ENCODE measurements at places on chromosomes 11 and 22.

DNA sequence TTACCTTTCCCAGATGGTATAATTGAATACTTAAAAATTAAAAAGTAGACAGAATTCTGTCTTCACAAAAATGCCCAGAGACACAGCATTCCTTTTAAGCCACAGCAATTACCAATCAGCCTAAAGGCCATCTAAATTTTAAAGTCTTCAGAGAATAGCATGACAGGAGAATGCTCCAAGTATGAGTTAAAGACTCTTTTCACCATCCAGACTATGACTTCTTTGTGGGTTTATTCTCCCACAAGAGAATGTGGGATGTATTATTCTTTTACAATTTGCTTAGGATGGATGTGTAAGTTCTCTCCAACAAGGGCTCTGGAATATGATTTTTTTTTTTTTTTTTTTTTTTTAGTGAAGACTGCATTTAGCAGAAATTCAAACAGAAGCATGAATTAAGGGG lies 249.9 kb downstream of the TTC28 start:
- DNase-seq: peak; percentile 14

DNA sequence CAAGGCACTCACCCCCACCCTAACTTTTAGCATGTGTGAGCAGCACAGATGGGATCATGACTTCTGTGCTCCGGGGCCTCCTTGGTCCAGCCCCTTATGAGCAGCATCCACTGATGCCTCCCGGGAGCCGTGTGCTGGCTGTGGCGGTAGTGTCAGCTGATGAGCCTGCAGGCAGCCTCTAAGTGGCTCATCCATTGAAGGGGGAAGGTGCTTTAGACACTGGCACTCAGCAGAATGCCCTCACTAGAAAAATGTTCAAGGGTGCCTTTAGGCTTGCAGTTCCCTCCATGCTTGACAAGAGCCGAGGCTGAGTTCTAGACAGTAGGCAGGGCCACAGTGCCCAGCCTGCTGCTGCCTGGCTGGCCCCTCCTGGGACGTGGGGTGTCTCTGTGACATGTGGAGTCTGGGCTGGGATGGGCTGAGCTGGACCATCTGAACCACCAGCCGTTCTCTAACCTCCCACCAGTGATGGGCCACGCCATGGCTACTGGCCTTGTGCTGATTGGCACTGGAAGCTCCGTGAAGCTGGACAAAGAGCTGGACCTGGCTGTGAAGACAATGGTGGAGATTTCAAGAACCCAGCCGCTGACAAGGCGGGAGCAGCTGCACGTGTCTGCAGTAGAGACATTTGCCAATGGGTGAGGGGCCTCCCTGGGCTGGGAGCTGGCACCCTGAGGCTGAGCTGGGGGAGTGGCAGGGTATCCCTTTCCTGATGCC lies 5.8 kb downstream of the TTC38 start:
- no peak for DNase-seq

GRCh38 chr22:17097701-17098100 lies 12.9 kb downstream of the IL17RA start:
- no peak for DNase-seq

DNA sequence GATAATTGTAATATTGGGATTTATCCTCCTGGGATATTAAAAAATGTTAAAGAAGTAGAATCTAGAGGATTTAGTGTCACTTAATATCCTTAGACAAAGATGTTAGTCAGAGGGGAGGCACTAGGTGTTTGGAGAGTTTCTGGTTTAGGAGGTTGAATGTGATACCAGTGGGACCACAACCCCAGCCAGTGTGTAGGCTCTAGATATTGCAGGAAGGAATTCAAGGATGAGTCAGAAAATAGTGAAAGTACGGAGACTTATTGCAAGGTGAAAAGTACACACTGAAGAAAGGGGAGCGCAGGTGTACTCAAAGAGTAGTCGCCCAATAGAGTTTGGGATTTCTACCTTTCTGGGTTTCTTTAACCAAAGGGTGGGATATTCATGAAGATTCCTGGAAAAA lies 5.7 kb upstream of the TMEM41B start:
- no peak for DNase-seq

GRCh38 chr22:26903030-26903856 lies 245.9 kb downstream of the MIAT start:
- DNase-seq: peak; percentile 39

GRCh38 chr22:29625090-29625825 lies 21.8 kb downstream of the NF2 start:
- DNase-seq: peak; percentile 90

- DNase-seq: no peak
These were observed 25.4 kb upstream of the GRIK4 start for GRCh38 chr11:120486138-120486537.

DNA sequence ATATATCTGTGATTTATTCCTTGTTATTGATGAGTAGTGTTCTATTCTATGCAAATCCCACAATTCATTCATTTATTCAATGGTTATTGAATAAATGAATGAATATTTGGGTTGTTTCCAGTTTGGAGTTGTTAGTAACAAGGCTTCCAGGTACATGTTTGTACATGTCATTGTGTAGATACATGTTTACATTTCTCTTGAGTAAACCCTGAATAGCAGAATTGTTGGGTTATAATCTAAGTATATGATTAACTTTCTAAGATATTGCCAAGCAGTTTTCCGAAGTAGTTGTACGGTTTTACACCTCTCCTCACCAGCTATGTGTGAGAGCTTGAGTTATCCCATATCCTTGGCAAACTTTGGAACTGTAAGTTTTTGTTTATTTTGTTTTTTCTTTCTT lies 18.5 kb upstream of the OR8G1 start:
- no peak for DNase-seq

GRCh38 chr22:26756675-26757293 lies 99.4 kb downstream of the MIAT start:
- DNase-seq: peak; percentile 85

DNA sequence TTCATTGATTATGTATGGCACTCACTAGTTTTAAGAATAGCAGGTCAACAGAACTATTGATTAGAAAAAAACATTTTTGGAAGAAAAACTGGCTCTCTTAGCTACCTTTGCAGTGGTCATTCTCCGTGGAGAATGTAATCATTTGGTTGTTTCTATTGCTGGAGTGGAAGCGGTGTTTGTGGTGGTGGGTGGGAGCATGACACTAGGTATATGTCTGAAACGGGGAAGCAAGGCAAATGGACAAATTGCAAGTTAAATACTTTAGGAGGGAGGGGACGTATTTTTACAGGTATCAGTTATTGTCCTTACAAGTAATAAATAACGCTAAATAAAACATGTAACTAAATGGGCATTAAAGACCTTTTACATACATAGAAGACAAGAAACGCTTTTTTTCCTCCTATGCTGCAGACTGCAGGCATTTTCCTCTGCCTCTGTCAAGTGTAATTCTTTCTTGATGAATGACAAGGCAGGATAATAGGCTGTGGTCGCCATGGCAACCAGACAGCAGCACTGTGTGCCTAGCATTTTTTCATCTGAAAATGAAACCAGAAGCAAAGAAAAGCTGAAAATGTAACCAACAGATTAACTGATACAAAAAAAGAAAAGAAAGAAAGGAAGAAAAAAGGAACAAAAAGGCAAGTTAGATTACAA lies 46.2 kb downstream of the BLID start:
- DNase-seq: peak; percentile 97

DNA sequence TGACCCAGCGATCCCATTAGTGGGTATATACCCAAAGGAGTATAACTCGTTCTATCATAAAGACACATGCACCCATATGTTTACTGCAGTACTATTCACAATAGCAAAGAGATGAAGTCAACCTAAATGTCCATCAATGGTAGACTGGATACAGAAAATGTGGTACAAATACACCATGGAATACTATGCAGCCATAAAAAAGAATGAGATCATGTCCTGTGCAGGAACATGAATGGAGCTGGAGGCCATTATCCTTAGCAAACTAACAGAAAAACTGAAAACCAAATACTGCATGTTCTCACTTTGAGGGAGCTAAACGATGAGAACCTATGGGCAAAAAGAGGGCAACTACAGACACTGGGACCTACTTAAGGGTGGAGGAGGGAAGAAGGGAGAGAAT lies 146.8 kb downstream of the SBF2 start:
- no peak for DNase-seq

DNA sequence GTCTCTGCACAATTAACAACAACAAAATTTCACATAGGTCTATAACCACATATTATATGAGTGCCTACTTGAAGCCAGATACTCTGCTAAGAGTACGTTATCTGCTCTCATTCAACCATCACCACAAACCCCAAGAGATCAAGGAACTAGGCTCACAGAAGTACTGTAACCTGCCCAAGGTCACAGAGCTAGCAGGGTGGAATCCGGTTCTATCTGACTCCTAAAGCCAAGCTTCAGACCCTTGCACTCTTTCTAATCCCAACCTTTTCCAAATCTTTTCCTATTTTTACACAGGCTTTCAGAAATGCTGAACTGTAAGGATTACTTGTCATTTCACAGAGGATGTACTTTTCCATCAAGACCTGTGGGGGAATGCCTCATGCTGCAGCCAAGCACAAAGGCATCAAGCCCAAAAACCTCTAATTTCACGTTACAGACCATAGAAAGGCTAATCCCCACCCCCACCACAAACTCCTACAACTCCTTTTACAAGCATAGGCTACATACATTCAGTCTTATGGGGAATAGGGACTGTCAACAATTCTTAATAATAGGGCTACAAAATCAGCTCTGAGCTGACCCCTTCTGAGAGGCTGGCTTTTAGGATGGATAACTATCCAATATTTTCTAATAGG lies 927 bp downstream of the PRCP start:
- no peak for DNase-seq

GRCh38 chr11:67260406-67260805 lies 5.9 kb upstream of the GRK2 start:
- DNase-seq: no peak

DNA sequence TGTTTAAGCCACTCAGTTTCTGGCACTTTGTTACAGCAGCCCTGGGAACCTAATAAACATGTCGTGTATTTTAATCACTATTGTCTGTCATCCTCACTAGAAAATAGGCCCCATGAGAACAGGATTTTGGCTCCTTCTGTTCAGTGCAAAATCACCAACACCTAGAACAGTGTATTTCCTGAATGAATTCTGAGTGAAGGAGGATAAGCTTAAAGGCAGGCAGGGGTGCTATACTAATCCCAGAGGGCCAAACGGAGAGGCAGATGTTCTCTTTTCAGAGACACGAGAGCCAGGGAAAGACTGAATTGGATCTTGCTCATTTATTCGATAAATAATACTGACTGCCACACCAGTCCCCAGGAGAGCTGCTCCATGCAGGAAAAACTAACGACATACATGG lies 10.4 kb downstream of the SMCO4 start:
- no peak for DNase-seq

GRCh38 chr11:3049430-3050243 lies 7.6 kb downstream of the CARS1 start:
- peak; percentile 95 for DNase-seq

GRCh38 chr11:73659961-73660360 lies 13.6 kb downstream of the PLEKHB1 start:
- DNase-seq: no peak

- DNase-seq: no peak
These were observed 16.8 kb downstream of the PIWIL4 start for GRCh38 chr11:94583866-94584500.

GRCh38 chr11:17395978-17396377 lies 7.5 kb upstream of the KCNJ11 start:
- no peak for DNase-seq

GRCh38 chr11:28366549-28367346 lies 258.6 kb downstream of the METTL15 start:
- peak; percentile 67 for DNase-seq

DNA sequence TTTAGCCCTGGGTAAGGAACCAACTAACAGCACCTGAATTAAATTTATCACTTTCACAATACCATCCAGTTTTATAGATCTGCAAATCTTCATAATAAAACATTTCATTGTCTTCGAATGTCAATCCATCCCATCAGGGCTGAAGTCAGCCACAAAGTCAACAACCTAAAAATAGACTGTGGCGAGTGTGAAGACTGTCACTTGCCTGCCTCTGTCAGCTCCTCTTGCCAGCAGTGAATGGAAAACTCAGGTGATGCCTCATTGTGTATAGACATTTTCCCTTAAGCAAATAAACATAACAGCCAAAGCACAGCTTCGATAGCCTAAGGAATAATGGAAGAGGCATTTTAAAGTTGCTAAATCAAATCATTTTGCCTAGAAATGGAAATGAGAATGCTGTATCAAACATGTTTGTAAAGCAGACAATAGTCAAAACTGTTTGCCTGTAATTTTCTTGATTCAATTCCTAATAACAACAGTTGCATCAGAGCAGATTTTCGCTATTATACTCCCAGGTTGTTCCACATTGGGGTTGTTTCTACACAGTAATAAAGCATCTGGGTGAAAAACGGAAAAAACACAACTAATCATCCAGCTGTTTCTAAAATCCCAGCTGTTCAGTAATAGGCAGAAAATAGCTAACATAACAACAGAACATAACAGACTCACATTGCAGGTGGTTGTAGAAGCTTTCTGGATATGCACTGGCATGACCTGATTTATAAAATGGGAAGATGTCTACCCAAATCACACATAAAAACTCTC lies 15.7 kb downstream of the KCNA4 start:
- no peak for DNase-seq

- no peak for DNase-seq
These were observed 46.0 kb downstream of the CELF1 start for GRCh38 chr11:47506795-47507562.

GRCh38 chr11:65506772-65507505 lies 8.1 kb downstream of the MALAT1 start:
- DNase-seq: peak; percentile 57

DNA sequence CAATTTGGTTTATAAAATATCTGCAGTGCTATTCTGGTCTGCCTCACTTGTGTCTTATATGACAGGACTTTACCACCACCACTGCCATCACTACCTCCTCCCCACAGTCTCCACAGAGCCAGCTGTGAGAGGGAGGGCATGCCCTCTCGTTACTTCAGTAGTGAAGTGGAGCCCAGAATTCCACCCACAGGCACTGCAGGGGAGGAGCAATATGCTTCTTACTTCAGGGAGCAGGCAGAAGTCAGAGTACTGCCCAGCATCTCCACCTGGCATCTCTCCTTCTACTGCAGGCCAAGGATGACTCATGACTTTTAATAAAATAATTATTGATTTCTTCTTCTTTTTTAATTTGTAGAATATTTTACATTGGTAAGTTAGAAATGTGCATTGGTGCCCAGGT lies 255.5 kb downstream of the DYNC2H1 start:
- peak; percentile 3 for DNase-seq

DNA sequence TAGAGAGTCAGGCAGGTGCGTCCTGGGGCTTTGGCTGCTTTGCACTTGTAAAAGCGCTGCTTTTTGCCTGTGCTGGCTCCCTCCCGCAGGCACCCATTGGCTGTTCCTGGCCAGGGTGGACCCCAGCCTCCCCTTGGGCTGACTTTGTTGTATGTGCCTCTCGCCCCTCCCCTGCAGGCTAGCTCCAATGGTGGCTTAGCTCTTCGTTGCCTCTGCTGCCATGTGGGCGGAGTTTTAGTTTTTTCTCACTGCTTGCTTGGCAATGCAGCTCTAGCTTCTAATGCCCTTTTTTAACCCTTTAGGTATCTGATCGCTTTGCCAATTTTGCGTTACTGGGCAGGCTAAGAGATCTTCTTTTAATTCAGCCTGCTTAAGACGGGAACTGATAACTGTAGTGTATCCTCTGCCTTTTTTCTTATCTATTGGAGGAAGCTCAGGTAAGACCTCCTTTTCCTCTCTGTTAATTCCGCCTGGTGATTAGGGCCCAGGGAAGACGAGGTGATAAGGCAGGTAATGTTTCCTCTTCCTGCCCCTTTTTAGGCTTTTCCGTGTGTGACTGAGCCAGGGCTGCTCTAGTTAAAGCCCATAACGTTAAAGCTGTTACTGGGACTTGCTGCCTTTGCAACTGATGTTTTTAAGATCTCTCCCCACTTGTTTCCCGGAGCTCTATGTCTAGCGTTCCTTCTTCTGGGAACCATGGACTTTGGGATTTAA lies 11.7 kb upstream of the GLYATL1 start:
- DNase-seq: peak; percentile 80

- no peak for DNase-seq
These were observed 381.7 kb downstream of the TENM4 start for GRCh38 chr11:79059141-79059540.

Measured in astrocyte of the hippocampus (primary cell).